HepG2 (cell line): ENCODE measurements at places on chromosomes 2 and 18. TPM values are rescaled to one million over a fixed set of nuclear protein-coding genes. Genes with fewer than 3 reads are reported as not detected.

DNA sequence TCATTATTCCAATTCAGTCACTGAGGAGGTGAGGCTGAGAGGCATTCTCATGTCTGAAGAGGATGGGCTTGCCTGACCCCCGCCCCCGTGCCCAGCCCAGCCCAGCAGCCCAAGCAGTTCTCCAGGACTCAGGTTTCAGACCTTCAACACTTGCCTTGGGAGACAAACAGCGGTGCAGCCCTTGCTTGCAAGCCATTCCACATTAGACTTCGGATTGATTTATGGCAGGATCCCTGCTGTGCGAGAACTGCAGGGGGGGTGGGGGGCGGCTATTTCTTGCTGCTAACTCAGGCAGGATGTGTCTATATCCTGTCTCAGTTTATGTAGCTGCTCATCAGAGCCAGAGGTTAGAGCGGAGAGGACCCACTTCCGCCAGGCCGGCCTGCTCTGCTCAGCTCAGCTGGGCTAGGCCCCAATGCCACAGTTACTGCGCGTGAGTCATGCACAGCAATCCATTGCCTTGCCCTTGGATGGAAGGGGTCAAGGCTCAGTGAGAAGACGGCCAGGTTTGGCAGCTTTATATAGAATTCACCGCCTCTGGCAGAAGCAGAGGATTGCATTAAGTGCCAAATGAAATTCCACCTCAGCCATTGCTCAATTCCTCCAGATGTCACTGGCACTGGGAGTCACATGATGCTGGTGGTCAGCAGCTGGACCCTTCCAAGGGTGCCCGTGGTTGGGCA is 1.8 kb downstream of the GYPC start:
- no peak for DNase-seq

- DNase-seq, result no peak
These were observed 558.8 kb upstream of the HNMT start for GRCh38 chr2:137405496-137405895.

DNA sequence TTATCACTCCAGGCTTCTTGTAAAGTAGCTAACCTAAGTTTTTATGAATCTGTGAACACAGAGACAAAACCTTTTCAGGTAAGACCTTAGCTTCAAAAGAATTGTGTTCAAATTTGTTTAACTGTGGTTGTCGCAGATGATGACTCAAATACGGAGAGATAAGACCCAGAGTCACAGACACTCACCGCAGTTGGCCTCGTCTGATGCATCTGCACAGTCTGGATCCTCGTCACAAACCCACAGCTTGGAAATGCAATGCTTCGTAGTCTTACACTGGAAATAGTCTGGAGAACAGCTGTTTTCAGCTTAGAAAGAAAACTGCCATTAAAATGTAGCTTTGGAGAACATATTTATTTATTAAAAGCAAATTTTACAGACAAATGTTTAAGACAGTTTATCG is 1662.1 kb upstream of the NXPH2 start:
- no peak for DNase-seq

DNA sequence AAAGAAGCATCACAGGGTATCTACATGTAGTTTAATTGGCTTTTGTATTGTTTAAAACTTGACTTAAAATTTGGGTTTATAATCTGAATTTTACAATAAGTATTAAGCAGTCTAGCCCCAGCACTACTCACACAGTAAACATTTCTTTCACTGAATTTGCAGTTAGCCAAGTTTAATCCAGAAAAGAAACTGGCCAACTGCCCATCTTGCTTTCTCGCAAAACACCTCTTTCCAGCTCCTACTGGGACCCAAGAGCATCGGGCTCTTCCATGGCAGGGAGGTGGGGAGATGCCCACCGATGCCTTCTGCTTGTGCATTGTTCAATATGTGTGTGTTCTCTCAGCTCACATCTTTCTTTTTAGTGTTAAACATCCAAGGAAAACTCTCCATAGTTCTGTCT is 212.8 kb upstream of the BOD1L2 start:
- no peak for DNase-seq

GRCh38 chr2:152723918-152724317 is 5.5 kb downstream of the ARL6IP6 start:
- no peak for DNase-seq

- peak; percentile 89 for DNase-seq
These were observed 25.0 kb upstream of the FN1 start for GRCh38 chr2:215460682-215461382.

ZAP70 gene
- polyA plus RNA-seq, result 4.0 and 7.1 TPM in 2 replicates
